ENCODE measurements at places on chromosomes 5 and 9.

- DNase-seq = no peak
Measured at GRCh38 chr5:99061299-99061698, 132.5 kb upstream of the CHD1 start.

DNA sequence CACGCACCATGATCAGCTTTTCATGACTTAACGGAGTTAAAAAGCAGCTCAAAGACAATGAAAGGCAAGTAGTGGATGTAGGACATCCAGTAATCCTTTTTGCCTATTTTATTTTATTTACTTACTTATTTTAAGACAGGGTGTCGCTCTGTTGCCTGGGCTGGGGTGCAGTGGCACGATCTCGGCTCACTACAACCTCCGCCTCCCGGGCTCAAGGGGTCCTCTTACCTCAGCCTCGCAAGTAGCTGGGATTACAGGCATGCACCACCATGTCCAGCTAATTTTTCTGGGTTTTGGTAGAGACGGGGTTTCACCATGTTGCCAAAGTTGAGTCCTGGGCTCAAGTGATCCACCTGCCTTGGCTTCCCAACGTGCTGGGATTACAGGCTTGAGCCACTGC lies 148.9 kb downstream of the DAB2IP start:
- no peak for DNase-seq

GRCh38 chr5:179060116-179061008 lies at the start of gene ZNF354C:
TSS of gene ZNF354C (plus strand) at chr5:179060373. CDS start at chr5:179062069, 1,696 bp downstream.
- peak; percentile 91 for DNase-seq

DNA sequence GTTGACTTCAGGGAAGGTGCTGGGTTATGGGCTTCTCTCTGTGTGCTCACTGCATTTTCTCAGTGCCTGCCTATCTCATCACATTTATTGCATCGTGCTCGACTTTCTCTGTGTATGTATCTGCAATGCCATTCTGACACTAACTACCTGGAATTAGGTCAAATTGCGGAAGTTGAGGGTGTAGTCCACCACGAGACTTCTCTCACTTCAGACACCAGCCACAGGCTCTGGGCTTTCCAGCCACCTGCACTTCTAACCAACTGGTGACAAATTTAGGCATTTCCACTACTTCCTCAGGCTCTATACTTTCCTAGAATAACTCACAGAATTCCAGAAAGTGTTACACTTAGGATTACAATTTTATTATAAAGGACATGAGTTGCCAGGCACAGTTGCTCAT lies 188.6 kb upstream of the ZNF608 start:
- no peak for DNase-seq
